CD4-positive, alpha-beta T cell treated with Interleukin-21 for 1 hour (primary cell): ENCODE measurements at places on chromosomes 2 and 18.

GRCh38 chr18:79118797-79119196 lies 49.6 kb downstream of the ATP9B start:
- DNase-seq: no peak

DNA sequence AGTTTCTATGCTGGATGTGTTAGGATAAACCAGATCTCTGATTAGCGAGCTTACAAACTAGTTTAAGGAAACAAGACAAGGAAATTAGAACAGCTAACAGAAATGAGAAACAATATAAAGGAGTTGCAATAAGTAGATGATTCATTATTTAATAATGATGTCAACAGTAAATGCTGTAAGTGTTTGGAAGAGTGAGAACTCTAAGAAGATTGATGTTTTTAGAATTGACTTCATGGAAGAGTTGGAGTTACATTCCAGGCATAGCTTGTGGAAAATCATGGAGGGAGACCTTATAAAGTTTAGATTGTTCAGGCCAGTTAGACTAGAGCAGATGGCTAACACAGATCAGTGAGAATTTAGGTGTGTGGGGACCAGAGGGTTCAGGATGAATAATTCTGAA lies 32.6 kb downstream of the PPP1R1C start:
- no peak for DNase-seq

DNA sequence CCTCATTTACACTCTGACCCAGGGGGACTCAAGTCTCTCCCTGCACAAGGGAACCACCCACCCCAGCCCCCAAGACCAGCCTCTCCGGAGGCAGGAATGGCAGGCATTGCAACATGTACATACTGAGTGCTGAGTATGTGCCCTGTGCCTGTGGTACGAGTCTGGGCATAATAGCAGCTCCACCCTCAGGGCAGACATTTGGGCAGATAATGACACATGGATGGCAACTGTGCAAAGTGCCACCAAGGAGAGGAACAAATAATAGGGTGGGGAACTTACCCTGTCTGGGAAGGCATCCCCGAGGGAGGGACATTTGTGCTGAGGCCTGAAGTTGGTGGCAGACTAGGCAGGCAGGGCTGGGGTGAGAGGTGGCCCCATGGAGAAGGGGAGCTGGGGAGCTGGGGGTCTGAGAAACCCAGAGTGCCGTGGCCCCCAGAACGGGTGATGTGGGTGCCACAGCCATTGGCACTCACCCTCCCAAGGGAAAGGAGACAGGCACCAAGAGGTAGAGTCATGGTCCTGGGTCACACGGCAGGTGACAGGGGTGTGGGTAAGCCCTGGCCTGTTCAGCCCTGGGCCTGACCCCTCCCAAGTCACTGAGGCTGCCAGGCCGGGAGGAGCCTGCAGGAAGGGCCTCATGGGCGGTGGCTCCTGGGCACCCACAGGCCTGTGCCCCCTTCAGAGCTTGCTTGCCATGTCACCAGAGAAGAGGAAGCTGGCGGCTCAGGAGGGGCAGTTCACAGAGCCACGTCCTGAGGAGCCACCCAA lies 15.7 kb upstream of the GPR17 start:
- no peak for DNase-seq

GRCh38 chr2:26274058-26274613 lies 29.4 kb downstream of the HADHB start:
- DNase-seq: no peak

DNA sequence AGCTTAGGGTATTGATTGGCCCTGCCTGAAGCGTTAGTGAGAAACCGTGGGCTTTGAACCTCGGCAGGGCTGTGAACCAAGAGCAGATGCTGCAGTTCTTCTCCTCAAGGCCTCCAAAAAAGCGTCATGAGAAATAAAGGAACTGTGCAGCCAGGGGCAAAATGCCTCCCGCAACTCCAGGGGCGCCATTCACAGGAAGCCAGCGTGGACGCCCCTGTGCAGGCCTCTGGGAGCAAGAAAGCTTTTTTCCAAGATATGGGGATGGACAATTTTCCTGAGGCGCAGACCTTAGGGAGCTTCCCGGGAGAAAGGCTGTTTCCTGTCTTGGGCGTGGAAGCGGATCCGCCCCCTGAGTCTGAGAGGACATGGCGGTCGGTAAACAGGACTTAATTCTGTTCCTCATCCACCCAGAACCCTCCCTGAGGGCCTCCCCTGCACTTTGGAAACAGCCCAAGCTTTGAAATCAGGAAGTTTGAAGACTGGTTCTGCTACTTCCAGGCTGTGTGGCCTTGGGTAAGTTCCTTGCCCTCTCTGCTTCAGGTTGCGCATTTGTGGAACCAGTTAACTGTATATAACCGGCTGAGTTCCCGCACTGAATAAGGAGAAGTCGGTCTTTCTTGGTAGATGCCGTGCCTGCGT lies 29.6 kb upstream of the CABLES1 start:
- no peak for DNase-seq

DNA sequence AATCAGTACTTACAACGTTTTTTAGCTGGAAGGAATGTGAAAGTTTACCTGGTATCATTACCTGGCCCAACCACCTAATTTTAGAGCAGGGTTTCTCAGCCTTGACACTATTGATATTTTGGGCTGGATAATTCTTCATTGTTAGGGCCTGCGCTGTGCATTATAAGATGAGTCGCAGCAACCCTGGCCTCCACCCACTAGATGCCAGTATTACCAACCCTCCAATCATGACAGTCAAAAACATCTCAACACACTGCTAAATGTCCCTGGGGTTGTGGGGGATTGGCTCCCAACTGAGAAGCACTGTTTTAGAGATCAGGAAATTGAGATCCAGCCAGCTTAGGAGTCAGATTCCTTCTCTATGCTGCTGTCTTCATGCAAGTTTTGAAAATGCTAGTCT lies 265.3 kb upstream of the TCF4 start:
- no peak for DNase-seq

- DNase-seq: no peak
Measured at GRCh38 chr2:148814860-148815419, 60.1 kb upstream of the KIF5C start.

- no peak for DNase-seq
Measured at GRCh38 chr2:149816756-149817551, 229.4 kb upstream of the MMADHC start.

GRCh38 chr2:215830304-215830703 lies 183.0 kb downstream of the MREG start:
- DNase-seq: no peak

- no peak for DNase-seq
Measured at GRCh38 chr2:111667542-111668273, 216.3 kb downstream of the ANAPC1 start.

DNA sequence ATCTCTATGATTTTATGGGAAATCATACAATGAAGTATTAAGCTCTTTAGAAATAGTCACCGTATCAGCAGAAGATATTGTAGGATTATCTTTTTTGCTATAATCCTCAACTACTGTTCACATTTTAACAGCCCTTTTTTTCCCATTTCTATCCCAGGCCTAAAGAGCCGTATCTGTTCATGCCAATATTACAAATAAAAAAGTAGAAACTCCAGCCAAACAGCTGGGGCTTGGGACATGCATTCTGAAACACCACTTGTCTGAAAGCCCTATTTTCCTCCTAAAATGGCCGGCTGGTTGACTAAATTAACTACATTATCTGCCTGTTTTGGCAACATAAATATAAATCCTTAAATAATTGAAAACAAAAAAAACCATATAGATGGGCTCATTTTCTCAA lies 477.8 kb downstream of the CDH2 start:
- DNase-seq: no peak

DNA sequence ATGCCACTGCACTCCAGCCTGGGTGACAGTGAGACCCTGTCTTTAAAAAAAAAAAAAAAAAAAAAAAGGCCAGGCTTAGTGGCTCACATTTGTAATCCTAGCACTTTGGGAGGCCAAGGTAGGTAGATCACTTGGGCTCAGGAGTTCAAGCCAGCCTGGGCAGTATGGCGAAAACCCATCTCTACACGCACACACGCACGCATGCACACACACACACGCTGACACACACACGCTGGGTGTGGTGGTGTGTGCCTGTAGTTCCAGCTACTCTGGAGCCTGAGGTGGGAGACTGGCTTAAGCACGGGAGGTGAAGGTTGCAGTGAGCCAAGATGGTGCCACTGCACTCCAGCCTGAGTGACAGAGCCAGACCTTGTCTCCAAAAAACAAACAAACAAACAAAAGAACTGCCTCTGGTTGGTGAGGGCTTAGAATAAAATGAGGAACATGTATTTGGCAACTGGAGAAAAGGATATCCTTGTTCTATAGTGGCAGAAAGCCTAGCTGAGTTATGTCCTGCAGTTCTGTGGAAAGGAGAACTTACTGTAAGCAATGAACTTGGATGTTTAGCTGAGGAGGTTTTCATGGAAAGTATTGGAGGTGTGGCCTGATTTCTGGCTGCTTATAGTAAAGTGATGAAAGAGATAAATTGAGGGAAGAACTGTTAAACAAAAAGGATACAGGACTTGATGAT lies 34.0 kb downstream of the HAT1 start:
- DNase-seq: no peak

DNA sequence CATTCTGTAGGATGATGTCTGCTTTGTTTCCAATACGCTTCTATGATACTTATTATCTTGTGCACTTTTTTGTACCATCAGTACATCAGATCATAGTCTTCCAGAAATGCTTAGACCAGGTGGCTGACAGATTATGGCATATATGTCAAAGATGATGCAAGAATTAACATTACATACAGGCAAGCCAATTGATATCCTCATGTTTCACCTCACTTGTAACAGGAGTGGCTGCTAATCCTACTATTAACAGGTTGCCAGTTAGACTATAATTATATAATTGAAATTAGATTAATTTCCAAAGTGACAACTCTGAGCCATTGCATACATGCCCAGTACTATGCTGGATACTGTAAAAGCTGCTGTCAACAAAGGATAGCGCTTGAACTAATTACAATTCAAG lies 77.2 kb downstream of the TLK1 start:
- no peak for DNase-seq

GRCh38 chr2:61924895-61925663 lies 19.6 kb downstream of the COMMD1 start:
- no peak for DNase-seq

DNA sequence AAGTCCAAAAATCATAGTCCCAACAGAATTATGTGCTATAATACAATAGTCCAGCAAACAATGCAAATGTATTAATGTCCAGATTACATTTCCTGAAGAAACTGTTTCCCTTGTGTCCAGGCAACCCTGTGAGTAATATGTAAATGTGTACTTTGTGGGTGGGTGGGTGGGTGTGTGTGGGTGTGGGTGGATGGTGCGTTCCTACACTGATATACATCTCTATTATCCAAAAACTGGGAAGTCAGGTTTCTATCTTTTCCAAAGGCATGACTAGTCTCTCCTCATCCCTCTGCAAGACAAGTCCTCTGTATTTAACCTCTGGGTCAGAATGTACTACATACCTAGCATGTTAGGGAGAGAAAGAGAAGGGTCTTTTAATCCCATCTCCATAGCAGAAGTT lies 71.6 kb downstream of the LNPK start:
- DNase-seq: no peak
